ENCODE measurements at places on chromosomes 4 and X.

DNA sequence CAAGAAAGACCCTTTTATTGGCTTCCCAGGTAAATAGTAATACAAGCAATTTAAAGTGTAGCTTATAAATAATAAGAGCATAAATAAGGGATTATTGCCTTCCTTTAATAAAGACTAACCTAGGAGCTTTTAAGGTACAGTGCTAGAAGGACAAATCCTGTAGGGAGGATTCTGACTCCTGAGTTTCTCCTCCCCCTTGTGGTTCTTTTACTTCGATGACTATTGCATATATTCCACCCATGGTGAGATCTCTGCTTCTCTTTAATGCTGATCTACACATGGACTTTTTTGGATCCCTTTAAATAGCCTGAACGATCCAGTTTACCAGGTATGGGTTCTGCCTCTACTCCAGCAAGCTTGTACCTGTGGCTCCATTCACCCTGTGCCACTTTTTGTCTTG lies 2.5 kb downstream of the GALNT7 start:
- no peak for DNase-seq

DNA sequence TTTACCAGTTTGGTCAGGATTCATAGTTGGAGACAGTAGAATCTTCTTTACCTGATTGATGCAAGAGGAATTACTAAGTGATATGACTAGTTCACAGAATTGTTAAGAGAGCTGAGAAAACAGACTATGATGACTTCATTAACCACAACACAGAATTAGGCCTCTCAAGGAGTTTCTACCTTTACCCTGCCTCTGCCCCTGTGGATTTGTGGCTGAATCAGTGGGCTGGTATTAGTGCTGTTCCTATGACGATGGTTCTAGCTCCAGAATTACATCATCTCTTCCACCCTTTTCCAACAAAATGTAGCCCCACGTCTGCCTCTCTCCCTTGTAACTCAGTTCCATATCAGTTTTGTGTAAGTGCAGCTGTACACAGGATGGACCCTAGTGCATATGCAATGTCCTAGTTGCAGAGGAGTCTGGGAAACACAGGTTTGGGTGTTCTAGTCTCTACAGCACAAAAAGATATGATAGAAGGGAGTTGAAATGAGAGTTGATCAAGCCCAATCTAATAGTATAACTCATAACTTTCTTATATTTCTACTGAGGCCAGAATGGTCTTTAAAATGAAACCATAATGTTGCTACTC lies 99.3 kb downstream of the ANXA5 start:
- no peak for DNase-seq

- DNase-seq, result peak; percentile 84
Measured at GRCh38 chr4:77156533-77156911, 485 bp upstream of the CCNG2 start.

- DNase-seq, result no peak
Measured at GRCh38 chr4:41567186-41567585, 29.2 kb downstream of the LIMCH1 start.

DNA sequence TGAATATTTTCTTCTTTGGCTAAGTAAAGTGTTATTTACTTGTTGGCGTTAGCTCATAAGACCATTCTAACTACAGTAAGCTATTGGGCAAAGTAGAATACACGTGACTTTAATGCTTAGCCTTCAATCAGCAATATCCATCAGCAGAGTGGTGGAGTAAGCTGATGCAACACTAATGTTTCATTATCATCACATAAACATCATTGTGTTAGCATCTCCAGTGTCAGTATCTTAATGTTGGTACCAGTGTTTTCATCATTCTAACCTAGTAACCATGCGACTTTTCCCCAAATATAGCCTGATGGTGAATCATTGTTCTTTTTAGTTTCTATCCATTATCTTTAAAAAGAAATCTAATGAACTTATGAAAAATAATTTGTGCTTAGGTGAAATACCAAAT lies 48.5 kb downstream of the APOOL start:
- no peak for DNase-seq

- peak; percentile 29 for DNase-seq
Measured at GRCh38 chr4:80138551-80139538, 58.5 kb upstream of the PRDM8 start.

DNA sequence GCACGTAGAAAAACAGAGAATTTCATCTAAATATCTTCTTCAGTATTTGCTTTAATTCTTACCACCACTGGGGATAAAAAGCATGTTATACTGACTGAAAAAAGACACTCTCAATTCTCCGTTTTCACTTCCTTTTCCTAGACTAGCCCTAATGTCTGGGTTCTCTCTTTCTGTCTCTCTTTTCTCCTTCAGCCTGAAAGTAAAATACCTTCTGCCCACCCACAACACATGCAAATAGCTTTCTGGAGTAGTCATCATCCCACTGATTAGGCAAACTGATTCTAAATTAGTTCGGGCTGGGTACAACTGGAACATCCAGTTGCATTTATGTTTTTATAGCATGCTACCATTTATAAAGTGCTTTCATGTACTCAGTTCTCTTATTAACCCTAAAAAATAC lies 142.4 kb upstream of the ANKRD50 start:
- DNase-seq, result no peak

GRCh38 chr4:144955104-144955503 lies 142.9 kb downstream of the ANAPC10 start:
- DNase-seq, result no peak

DNA sequence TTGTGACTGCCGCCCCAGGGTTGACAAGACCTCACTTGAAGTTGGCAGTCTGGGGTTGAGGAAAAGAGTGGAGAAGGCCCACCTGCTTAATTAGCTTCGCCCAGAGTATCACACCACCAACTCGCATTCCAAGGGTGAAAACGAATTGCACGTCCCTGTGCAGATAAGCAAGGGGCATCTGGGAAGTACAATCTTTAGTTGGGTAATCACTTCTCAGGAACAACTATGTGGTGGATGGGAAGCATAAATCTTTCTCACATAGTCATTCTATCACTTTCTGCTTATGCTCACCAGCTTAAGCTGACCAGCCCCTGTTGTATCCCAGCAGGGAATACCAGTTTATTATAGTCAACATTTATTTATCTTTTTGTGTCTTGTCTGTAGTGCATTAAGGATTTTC lies 14.3 kb downstream of the SPCS3 start:
- DNase-seq, result no peak

- no peak for DNase-seq
Measured at GRCh38 chr4:124018383-124019317, 622.1 kb downstream of the SPRY1 start.

DNA sequence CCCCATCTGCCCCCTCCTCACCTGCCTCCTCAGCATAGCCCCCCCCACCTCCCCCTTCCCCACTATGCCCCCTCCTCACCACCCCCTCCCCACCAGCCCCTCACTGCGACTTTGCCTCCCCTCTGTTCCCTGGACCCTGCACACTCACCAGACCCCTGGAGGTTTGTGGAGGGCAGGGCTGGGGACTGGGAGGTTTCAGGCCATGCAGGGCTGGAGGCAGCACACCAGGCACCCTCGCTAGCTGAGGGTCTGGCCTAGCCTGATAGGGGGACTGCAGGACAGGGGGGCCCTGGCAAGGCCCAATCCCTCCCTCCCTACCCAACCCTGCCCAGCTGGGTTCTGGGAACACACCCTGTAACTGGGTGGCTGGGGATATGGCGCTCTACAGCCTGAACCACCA lies 28.0 kb downstream of the TACC3 start:
- DNase-seq, result no peak

GRCh38 chr4:477686-478085 lies 21.3 kb downstream of the ZNF721 start:
- no peak for DNase-seq

- no peak for DNase-seq
Measured at GRCh38 chrX:77061545-77061944, 385.6 kb upstream of the FGF16 start.

GRCh38 chrX:115948018-115948923 lies 222.3 kb upstream of the AGTR2 start:
- DNase-seq, result no peak

GRCh38 chrX:116961872-116962582 lies 499.3 kb upstream of the CT83 start:
- no peak for DNase-seq

DNA sequence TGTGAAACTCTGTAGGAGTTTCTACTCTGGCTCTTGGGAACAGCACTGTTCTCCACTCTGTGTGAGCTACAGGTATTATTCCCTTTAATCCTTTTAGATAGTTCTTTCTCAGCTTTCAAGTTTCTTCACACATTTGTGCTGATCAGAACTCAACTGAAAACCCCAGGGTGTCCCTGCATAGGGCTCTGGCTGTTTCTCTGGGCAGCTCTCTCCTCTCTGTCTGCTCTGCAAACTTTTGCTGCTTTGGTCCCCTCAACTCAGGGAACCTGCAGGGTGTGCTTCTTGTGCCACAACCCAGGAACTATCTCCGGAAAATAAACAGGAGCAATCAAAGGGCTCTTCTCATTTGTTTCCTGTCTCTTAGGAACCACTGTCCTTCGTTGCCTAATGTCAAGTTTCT lies 196.6 kb upstream of the GABRA2 start:
- no peak for DNase-seq

- no peak for DNase-seq
Measured at GRCh38 chrX:86322913-86323312, 174.7 kb downstream of the DACH2 start.

GRCh38 chrX:113947548-113947947 lies 636.3 kb upstream of the HTR2C start:
- DNase-seq, result no peak

DNA sequence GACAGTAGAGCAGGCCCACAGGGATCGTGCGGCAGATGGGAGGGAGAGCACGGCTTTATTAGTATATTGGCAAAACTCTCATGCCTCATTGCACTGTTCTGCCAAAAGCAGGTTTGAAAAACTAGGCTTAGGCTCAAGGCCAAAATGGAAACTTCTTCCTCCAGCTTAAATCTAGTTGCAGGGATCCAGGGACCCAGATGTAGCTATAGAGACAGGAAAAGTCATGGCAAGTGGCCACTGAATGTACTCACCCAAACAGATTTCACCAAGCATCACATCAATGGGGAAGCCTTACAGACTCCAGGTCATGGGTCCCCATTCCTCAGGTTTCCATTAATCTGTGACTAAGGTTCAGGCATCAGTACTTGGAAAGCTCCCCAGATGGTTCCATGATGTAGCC lies 149.2 kb downstream of the STK32B start:
- no peak for DNase-seq

Data from stimulated activated CD4-positive, alpha-beta T cell treated with anti-CD3 and anti-CD28 coated beads, Interleukin-12 subunit alpha, Interleukin-12 subunit beta, amount 100 ng/mL, for 24 hours (primary cell).